SJCRH30 (cell line): ENCODE measurements at places on chromosomes 3 and 15.

GRCh38 chr15:79973456-79974195 is 2.6 kb upstream of the BCL2A1 start:
- no peak overlapping the region for H3K27ac ChIP-seq
- H3K36me3 ChIP-seq = no peaks in the 10 kb centered on the region
- no peak overlapping the region for H3K4me3 ChIP-seq
- H3K4me1 ChIP-seq = no peaks in the 10 kb centered on the region
- H3K27me3 ChIP-seq = no peaks in the 10 kb centered on the region
- no peak for DNase-seq

GRCh38 chr3:53672981-53673380 is 173.2 kb downstream of the CHDH start:
- no peaks in the 10 kb centered on the region for H3K4me1 ChIP-seq
- H3K27ac ChIP-seq = no peak overlapping the region
- no peaks in the 10 kb centered on the region for H3K27me3 ChIP-seq
- DNase-seq = no peak
- H3K4me3 ChIP-seq = no peak overlapping the region

DNA sequence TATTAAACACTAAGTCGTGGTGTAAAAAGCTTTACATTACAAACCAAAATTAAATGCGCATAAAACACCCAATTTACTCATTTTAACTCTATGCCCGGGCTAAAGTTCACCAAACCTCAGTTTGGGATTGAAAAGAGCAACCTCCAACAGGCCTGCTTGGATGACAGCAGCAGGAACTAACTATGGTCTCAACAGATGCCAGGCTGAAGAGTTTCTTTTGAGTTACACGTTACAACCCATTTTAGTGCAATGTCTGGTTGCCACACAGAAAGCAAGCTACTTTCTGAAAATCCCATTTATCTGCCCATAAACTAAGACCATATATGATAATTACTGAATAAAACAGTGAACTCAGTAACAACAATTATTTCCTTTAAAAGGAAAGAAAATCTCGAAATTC is 2.2 kb downstream of the SATB1 start:
- H3K4me3 ChIP-seq = peak overlapping the region; percentile 93
- no peaks in the 10 kb centered on the region for H3K27me3 ChIP-seq
- no peak for DNase-seq
- no peak overlapping the region; the same call in 1 of the 2 replicates for H3K27ac ChIP-seq
- H3K36me3 ChIP-seq = no peaks in the 10 kb centered on the region
- peaks cover 11% of the 10 kb centered on the region for H3K4me1 ChIP-seq

GRCh38 chr3:123028233-123028828 is 768 bp upstream of the SEMA5B start:
- DNase-seq = no peak
- peaks cover 6% of the 10 kb centered on the region for H3K27me3 ChIP-seq
- no peaks in the 10 kb centered on the region for H3K36me3 ChIP-seq
- H3K4me1 ChIP-seq = no peaks in the 10 kb centered on the region
- peak overlapping the region; percentile 39 for H3K4me3 ChIP-seq

- DNase-seq = no peak
- H3K27me3 ChIP-seq = no peaks in the 10 kb centered on the region
- no peak overlapping the region for H3K27ac ChIP-seq
- no peaks in the 10 kb centered on the region for H3K4me1 ChIP-seq
- H3K36me3 ChIP-seq = no peaks in the 10 kb centered on the region
- no peak overlapping the region for H3K4me3 ChIP-seq
Measured at GRCh38 chr15:63877713-63878271, 44.0 kb upstream of the HERC1 start.

GRCh38 chr3:134792700-134793099 is 2.4 kb upstream of the EPHB1 start:
- H3K36me3 ChIP-seq = no peaks in the 10 kb centered on the region
- no peak for DNase-seq
- no peak overlapping the region for H3K4me3 ChIP-seq
- H3K4me1 ChIP-seq = no peaks in the 10 kb centered on the region
- H3K27ac ChIP-seq = no peak overlapping the region

DNA sequence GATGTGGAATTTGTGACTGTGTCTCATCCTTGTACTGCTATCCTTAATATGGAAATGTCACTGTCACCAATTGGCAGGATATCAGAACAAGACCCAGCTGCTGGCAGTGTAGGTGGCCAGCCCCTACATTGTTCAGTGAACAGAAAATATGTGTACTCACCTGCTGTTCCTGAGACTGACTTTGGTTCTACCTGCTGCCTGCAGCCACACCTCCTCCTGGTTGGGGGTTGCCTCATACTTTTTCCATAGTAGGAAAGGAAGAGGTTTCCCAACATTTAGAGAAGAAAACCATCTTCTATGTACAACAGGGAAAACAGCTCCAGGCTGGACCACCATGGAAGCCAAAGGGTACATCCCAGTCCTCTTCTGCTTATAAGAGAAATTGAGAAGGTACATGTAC is 35.9 kb downstream of the SLC12A1 start:
- no peak overlapping the region for H3K27ac ChIP-seq
- no peaks in the 10 kb centered on the region for H3K4me1 ChIP-seq
- DNase-seq = no peak
- H3K27me3 ChIP-seq = no peaks in the 10 kb centered on the region
